ENCODE measurements at places on chromosomes 11 and 22. TPM values are rescaled to one million over a fixed set of nuclear protein-coding genes. Genes with fewer than 3 reads are reported as not detected.
A peak's percentile ranks its signal among the peaks of the same experiment; 100 is the strongest.

DNA sequence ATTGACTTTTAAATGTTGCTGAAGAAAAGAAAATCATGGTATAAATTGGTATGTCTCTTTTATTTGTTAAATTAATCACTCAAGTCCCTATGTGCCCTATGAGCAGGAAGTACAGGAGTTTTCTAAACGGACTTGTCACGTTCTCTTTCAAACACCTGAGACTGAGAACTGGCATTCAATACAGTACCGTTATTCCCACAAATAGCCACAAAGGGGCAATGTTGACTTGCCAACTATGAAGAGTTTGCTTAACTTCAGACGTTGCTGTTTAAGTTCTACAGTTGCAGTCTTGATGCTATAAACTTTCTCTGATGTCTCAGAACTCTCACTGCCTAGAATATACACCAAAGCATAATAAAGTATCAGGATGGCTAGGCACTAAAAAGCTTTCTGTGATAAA, 7.6 kb downstream of the OR56A1 start:
- peak; percentile 34 for DNase-seq

GRCh38 chr11:86099874-86100273, 31.0 kb upstream of the PICALM start:
- peak; percentile 7 for DNase-seq

DNA sequence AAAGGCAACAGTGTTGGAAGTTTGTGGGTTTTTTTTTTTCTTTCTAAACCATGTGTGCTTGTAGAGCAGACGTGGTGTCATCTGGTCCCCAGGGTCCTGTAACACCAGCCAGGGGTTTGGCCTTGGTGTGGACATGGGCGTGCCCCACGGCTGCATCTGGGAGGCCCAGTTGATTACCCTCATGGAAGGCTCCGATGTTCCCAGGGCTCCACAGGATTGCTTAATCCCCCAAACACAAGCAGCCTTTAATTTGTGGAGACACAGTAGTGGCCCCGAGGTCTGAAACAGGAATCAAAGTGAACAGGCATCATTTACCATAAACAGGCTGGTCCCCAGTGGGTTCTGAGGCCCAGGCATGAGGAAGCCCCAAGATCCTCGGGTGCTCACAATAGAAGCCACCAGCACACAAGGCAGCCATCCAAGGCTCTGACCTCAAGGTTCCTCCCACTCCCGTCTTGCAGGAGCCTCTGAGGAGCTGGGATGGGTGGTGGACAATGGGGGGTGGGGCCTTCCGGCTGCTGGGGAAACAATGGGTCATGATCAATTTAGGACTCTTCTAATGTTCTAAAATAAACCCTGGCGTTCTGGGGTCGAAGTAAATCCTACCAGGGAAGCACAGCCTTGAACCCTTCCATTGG, 115.0 kb upstream of the CD82 start:
- DNase-seq = no peak

TMEM9B gene
- total RNA-seq = 61.6 TPM

DNA sequence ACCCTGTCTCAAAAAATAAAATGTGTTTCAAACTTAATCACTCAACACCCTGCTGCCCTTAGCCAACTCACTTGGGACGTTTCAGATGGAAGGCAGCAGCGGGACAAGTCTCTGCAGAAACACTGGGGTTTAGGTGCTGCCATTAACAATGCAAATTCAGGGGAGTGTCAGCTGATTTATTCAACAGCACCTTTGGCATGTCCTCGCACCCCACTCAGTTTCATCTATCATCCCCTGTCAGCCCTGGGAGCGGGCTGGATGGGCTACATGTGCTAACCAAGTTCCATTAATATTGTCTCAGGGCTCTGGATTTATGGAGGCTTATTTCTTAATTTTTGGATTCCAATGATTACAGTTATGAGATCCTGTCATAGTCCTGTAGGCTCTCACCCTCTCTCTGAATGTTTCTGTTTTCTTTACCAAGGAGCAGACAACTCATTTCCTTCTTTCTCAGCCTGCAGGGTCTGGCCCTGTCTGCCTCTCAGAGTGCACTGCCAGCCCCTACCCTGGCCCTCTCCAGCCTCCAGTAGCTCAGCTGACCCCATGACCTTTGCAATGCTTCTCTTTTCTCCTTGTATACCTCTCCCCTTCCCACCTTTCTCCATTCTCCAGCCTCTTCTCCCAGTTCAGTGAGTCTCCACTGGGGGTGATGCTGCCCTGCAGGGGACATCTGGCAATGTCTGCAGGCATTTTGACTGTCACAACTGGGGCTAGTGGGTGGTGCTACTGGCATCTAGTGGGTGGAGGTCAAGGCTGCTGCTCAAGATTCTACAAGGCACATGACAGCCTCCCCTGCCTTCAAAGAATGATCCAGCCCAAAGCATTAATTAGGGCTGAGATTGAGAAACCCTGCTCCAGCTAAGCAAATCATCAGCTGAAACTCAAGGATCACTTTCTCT, 79.0 kb downstream of the APIP start:
- DNase-seq = no peak

GRCh38 chr11:131885431-131885830, 515.0 kb downstream of the NTM start:
- no peak for DNase-seq

ANO1 gene
- total RNA-seq = 2.6 TPM

DNA sequence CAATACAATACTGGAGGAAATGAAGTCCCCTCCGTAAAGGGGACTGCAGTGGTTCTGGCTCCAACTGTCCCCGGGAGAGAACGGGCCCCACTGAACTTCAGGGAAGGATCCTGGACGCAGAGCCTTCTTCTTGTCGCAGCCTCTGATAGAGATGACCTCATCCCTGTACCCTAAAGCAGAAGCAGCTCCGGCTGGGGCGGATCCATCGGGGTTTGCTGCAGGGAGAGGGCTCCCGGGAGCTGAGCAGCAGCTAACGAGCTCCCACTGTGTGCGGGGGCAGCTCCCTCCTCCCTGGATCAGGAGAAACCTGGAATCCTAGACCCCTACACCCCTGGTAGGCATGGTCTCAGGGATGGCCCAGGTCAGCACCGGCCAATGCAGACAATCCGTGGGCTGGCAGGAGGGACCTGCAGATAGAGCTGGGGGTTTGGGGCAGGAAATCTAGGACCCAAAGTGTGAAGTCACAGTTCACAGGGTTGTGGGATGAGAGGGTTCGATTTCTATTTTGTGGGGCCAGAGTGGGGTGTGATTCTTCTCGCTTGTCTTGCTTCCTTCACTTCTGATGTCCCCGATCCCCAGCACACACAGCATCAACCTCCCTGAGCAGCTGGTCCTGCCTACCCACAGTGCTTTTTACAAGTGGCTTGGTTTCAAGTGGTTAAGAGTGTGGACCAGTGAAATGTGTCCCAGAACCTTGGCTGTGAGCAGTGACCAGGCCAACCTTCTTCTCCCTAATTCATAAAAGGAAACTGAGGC, 12.9 kb downstream of the KIAA0930 start:
- no peak for DNase-seq

PAX6 gene
- 0.14 TPM for total RNA-seq

DNA sequence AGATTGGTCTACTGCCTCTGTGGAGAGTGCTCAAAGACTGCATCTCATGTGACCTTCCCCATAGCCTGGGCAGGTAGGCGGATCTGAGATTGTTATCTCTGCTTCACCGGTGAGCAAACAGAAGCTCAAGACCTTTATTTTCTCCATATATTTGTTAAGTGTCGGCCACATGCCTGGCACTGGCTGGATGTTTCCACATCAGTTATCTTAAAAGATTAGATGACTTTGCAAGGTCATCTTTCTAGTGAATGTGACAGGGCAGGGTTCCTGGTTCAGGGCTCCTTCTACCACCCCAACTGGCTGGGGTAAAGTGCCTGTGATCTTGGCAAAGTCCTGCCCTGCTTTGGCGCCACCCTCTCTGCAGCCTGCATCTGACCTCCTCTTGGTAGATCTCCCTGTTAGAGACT, 125.0 kb downstream of the CCDC81 start:
- DNase-seq = no peak

CERK gene
- 33.8 TPM for total RNA-seq

- no peak for DNase-seq
Observed at GRCh38 chr11:95625164-95625900, 164.2 kb downstream of the FAM76B start.
